CD8-positive, alpha-beta T cell (primary cell): ENCODE measurements at places on chromosomes 16 and 17. TPM values are rescaled to one million over a fixed set of nuclear protein-coding genes. Genes with fewer than 3 reads are reported as not detected.

The HS3ST3A1 gene
- not detected for total RNA-seq

DNA sequence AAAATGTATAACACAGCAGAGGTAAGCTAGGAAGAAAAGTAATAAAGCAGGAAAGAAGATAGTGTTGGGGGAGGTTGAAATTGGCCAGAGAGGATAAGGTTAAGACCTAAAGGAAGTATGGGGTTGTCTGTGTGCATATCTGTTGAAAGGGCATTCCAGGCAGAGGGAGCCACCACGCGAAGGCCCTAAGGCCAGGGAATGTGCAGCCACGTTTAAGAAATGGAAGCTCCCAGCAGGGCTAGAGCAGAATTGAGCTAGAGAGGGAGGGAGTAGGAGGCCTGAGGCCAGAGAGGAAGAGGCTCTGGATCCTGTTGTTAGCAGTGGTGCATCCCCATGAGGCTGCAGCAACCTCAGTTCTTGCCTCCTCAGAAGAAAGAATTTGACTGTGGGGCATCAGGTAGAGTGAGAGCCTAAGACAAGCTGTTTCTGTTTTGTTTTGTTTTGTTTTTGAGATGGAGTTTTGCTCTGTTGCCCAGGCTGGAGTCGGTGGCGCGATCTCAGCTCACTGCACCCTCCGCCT is 59.0 kb upstream of the CACNG5 start:
- DNase-seq, result no peak

DNA sequence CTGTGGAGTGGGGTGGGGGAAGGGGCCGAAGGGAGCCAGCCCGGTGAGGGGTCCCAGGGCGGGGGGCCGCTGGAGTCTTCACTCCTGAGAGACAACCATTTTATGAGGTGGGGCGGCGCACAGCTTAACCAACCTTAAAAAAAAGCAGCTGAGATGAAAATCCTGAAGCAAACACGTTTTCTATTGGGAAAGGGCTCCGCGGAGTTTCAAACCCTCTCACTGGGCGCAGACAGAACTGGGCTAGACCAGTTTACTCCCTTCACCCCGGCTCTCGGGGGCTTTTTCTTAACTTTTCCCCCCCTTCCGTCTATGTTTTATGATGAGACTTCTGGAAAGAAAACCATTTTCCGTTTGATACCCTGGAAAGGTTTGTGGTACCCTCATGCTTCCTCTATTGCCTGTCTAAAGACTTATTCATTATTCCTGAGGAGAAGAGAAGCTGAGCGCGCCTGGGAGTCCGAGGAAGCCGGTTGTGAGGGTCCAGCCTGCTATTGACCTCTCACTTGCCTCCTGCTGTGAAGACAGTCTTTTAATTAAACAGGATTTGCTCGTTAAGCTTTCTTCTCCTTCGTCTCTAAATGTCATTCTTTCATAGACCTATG is 482 bp upstream of the SSH2 start:
- no peak for DNase-seq

GRCh38 chr16:67519242-67519641 is 9.4 kb upstream of the RIPOR1 start:
- no peak for DNase-seq

DNA sequence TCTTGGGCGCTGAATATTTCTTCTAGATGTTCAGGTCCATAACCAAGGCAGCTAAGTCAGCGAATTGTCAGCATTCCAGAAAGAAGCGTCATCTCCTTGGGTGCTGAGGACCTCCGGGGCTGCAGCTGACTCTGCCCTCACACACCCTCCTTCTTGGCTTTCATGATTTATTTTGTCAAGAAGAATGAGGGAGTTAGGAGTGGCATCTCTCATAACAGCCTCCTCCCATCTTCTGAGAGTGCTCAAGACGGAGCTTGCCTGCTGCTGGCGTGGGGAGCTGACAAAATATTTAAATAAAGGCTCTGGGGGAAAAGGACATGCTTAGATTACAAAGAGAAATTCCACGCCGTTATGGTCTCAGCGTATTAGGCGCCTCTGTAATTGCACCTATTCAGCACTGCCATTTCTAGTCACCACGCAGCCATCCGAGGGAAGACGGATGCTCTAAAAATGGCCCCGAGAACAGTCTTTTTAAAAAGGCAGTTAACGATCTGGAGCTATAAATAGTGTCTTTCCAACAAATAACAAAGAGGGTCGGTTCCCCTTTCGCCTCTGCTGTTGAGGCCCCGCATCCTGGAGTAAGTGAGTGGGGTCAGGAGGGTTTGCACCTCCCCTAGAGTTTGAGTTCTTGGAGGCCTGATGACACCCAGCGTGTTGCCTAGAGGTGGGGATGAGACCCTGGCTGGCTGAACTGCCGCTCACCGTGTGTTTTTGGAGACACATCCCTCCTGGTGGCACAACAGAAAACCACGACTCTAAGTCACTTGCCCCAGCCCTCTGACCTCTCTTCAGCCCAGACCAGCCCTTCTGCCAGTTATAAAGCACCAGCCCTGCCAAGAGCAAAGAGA is 187.0 kb downstream of the CCDC182 start:
- no peak for DNase-seq

The TEX19 gene
- not detected for total RNA-seq

GRCh38 chr17:61904094-61904710 is 23.6 kb downstream of the INTS2 start:
- peak; percentile 32 for DNase-seq

DNA sequence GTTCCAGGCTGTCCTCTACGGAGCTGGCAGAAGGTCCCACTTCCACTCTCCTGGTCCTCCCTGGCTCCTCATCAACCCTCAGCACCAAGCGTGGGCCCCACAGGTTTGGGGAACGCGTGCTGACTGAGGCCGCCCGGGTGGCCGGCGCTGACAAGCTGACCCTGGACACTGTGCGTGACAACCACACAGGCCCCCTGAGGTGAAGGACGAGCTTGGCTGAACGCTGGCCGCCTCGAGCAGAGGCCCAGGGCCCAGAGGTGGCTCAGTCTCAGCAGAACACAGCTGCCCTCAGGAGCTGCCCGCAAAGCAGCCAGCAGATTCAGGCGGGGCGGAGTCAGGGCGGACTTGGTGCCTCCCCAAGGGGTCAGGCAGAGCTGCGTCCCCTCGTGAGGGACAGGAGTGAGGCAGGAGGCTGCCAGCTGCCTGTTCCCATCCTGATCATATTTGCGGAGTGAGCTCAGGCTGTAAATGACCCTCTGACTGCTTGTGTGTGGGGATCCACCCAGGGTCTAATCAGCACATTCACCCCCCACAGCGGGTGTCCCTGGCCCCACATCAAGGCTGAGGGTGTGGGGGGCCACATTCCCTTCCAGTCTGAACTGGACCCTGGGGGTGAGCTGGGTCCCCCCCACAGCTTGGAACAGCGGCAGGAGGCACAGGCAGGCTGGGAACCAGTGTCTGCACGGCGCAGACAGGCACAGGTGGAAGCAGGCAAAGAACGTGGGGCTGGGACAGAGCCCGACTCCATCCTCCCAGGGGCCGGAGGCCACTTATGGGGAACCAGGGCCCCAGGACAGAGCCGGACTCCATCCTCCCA is 105.1 kb upstream of the METRNL start:
- DNase-seq, result no peak

The ZG16 gene
- not detected for total RNA-seq
